ENCODE measurements at places on chromosomes 3 and 15. TPM values are rescaled to one million over a fixed set of nuclear protein-coding genes. Genes with fewer than 3 reads are reported as not detected.

The HYPK gene
- 4.8 TPM for total RNA-seq

The GHRL gene
- total RNA-seq, result not detected

The VIPR1 gene
- total RNA-seq, result 0.58 TPM

The MCF2L2 gene
- total RNA-seq, result 0.15 TPM

The CYP8B1 gene
- total RNA-seq, result not detected

The CNTN6 gene
- total RNA-seq, result not detected

The CHDH gene
- 2.7 TPM for total RNA-seq

Data from A549 treated with CpdA at 1 μM for 4 hours (cell line).